ENCODE measurements at places on chromosomes 2 and 18.

- DNase-seq: no peak
These were observed 72.3 kb downstream of the KIF5C start for GRCh38 chr2:148947299-148947698.

GRCh38 chr2:228282376-228282775, 100.9 kb upstream of the SPHKAP start:
- DNase-seq: no peak

DNA sequence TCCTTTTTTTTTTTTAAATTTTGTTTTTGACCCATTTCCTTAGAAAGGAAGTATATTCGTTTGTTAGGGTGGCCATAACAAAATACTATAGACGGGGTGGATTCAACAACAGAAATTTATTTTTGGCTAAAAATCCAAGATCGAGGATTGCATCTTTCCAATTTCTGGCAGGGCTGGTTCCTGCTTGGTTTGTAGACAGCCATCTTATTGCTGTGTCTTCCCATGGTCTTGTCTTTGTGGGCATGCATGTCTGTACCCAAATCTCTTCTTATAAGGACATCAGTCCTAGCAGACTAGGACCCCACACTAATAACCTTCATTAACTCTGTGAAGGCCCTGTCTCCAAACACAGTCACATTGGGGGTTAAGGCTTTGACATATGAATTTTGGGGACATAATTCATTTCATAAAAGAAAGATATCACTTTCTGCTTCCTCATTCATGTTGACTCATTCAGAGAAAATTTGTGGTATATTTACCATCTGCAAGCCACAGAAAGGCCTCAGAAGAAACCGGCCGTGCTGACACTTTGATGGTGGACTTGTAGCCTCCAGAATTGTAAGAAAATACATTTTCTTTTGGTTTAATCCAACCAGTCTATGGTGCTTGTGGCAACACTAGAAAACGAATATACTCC, 262.1 kb downstream of the LPIN1 start:
- DNase-seq: no peak

GRCh38 chr2:179373816-179374215, 109.2 kb upstream of the SESTD1 start:
- DNase-seq: no peak

- DNase-seq: no peak
These were observed 10.9 kb upstream of the NT5C1B start for GRCh38 chr2:18600255-18600613.

DNA sequence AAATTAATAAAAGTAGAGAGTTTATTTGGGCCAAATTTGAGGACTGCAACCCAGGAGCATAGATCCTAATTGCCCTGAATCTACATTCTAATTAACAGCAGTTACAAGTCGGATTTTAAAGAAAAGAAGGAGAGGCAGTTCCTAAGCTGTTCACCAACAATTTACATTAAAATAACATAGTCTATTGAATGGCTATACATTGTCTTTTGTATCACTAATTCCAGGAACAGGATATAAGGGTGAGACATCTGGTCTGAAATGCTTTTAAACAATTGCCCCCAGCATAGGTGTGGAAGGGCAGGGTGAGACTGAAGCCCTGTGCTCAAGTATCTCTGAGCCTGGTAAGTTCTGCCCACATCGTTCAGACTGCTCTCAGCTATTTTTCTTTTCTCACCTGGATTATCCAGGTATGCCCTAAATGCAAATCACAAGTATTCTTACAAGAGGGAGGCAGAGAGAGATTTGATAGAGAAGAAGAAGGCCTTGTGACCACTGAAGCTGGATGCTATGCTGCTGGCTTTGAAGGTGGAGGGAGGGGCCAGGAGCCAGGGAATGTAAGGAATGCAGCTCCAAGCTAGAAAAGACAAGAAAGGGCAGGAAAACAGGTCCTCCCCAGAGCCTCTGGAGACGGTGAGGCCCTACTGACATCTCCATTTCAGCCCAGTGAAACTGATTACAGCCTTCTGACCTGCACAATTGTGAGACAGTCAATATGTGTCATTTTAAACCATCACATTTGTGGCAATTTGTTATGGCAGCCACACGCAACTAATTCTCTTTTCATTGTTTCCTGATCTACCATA, 189.4 kb upstream of the ARL4C start:
- DNase-seq: no peak

GRCh38 chr2:39948016-39948719, 169.1 kb upstream of the THUMPD2 start:
- no peak for DNase-seq
